Prostate gland (tissue), 2 donors: ENCODE measurements at places on chromosomes 2 and 18. TPM values are rescaled to one million over a fixed set of nuclear protein-coding genes. Genes with fewer than 3 reads are reported as not detected.

- H3K4me3 ChIP-seq = no peak overlapping the region
- H3K4me1 ChIP-seq = no peaks in the 10 kb centered on the region
- no peaks in the 10 kb centered on the region for H3K27me3 ChIP-seq
- DNase-seq = no peak
- H3K36me3 ChIP-seq = no peaks in the 10 kb centered on the region
- H3K27ac ChIP-seq = no peak overlapping the region
Measured at GRCh38 chr18:7242926-7243325, 12.0 kb downstream of the LRRC30 start.

DNA sequence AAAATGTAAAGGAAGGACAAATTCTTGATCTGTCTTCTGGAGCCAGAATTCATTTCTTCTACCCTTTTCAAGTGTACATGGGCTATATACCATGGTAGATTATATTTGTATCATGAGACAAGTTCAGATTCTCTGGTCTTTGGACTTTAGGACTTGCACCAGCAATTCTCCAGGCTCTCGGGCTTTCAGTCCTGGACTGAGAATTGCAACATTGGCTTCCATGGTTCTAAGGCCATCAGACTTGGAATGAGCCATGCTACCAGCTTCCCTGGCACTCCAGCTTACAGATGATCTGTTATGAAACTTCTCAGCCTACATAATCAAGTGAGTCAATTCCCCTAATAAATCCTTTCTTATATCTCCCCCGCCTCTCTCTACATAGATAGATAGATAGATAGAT, 33.3 kb downstream of the SRD5A2 start:
- no peak overlapping the region for H3K27ac ChIP-seq
- no peak for DNase-seq
- no peak overlapping the region for H3K4me3 ChIP-seq
- H3K4me1 ChIP-seq = no peaks in the 10 kb centered on the region
- H3K27me3 ChIP-seq = no peaks in the 10 kb centered on the region
- H3K36me3 ChIP-seq = no peaks in the 10 kb centered on the region

- H3K27ac ChIP-seq = no peak overlapping the region
- H3K36me3 ChIP-seq = no peaks in the 10 kb centered on the region
- no peaks in the 10 kb centered on the region for H3K27me3 ChIP-seq
- H3K4me1 ChIP-seq = no peaks in the 10 kb centered on the region
- no peak for DNase-seq
Measured at GRCh38 chr18:35110554-35111485, 69.6 kb downstream of the MAPRE2 start.

DNA sequence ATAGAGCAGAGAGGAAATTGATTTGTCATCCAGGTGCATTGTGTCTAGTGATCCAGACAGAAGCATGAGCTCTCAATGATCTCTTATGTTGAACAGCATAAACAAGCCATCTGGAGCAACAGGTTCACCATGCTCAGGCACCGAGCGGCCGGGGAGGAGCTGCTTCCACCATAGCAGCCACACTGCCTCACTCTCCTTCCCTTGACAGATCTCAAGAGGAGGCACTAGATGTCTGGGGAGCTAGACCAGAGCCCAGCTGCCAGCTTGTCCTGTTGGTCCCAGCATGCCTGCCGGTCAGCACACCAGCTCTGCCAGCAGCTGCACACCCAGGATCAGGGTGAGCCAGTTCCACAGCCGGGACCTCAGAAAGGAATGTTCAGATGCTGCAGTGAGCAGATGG, 17.5 kb upstream of the LONRF2 start:
- no peaks in the 10 kb centered on the region for H3K36me3 ChIP-seq
- no peak overlapping the region for H3K4me3 ChIP-seq
- no peak for DNase-seq
- no peaks in the 10 kb centered on the region for H3K27me3 ChIP-seq

- no peak for DNase-seq
- H3K27ac ChIP-seq = no peak overlapping the region
- no peaks in the 10 kb centered on the region for H3K36me3 ChIP-seq
- no peaks in the 10 kb centered on the region for H3K27me3 ChIP-seq
- no peaks in the 10 kb centered on the region for H3K4me1 ChIP-seq
Measured at GRCh38 chr2:180048251-180048650, 41.2 kb upstream of the CWC22 start.

The VPS54 gene
- total RNA-seq = 33.5 TPM

GRCh38 chr18:10017043-10017442, 103.2 kb downstream of the VAPA start:
- H3K4me1 ChIP-seq = no peaks in the 10 kb centered on the region
- H3K27me3 ChIP-seq = no peaks in the 10 kb centered on the region
- H3K4me3 ChIP-seq = no peak overlapping the region
- no peaks in the 10 kb centered on the region for H3K36me3 ChIP-seq
- H3K27ac ChIP-seq = no peak overlapping the region

DNA sequence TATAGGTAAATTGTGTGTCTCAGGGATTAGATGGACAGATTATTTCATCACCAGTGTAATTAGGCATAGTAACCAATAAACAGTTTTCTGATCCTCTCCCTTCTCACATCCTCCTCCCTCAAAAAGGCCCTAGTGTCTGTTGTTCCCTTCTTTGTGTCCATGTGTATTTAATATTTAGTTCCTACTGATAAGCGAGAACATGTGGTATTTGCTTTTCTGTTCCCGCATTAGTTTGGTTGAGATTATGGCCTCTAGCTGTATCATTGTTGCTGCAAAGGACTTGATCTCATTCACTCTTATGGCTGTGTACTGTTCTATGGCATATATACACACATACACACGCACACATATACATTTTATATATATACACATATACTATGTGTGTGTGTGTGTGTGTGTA, 866.2 kb downstream of the CCDC85A start:
- H3K27ac ChIP-seq = no peak overlapping the region
- DNase-seq = no peak
- H3K36me3 ChIP-seq = no peaks in the 10 kb centered on the region
- H3K4me1 ChIP-seq = no peaks in the 10 kb centered on the region
- H3K27me3 ChIP-seq = peaks cover 2% of the 10 kb centered on the region

GRCh38 chr2:239192975-239193374, 207.8 kb downstream of the HDAC4 start:
- peaks cover 5% of the 10 kb centered on the region for H3K36me3 ChIP-seq
- H3K27me3 ChIP-seq = no peaks in the 10 kb centered on the region
- H3K4me1 ChIP-seq = no peaks in the 10 kb centered on the region

DNA sequence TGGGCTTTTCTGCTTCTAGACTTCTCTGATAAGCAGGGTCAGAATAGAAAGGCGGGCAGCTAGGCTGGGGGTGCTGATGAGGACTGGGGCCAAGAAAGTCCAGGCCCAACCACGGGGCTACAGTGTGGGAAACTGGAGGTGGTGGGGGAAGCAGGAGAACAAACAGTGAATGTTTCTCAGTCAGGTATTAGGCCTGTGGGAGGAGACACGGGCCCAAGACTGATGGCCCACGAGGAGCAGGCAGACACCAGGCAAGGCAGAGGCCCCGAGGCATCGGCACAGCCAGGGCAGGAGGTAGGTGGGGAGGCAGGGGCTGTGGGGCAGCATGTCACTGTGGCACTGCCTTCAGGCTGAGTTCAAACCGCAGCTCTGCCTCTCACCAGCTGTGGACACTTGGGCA, 40.7 kb downstream of the KCNIP3 start:
- no peak overlapping the region for H3K4me3 ChIP-seq
- no peak for DNase-seq

GRCh38 chr2:85435220-85435958, 16.9 kb downstream of the SH2D6 start:
- H3K27me3 ChIP-seq = no peaks in the 10 kb centered on the region
- no peak overlapping the region for H3K4me3 ChIP-seq
- no peak for DNase-seq

- no peak overlapping the region for H3K4me3 ChIP-seq
- H3K4me1 ChIP-seq = no peaks in the 10 kb centered on the region
- no peak overlapping the region for H3K27ac ChIP-seq
Measured at GRCh38 chr2:33730804-33731203, 131.7 kb upstream of the FAM98A start.

DNA sequence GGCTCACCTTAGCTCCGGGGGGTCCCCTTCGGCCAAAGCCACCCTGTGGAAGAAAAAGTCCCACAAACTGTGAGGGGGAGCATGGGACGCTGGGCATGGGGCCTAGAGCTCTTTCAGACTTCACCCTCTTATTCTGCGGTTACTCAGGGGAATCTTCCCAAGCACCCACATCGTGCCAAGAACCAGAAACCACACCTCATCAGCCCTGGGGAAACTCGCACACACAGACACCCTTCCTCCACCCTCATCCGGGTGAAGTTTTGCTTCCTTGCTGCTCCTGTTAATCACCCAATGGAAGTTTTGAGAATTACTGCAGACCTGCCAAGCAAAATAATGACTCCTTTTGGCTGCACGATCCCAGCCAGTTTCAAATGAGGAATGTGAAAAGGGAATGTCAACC, 59.1 kb downstream of the COL6A3 start:
- no peaks in the 10 kb centered on the region for H3K36me3 ChIP-seq
- H3K4me1 ChIP-seq = no peaks in the 10 kb centered on the region
- H3K4me3 ChIP-seq = no peak overlapping the region
- peak overlapping the region; percentile 13 for H3K27ac ChIP-seq

The UGT1A8 gene
- not detected for total RNA-seq

The MTCL1 gene
- 11.2 TPM for total RNA-seq

The INHBB gene
- total RNA-seq = 35.9 TPM

The SCTR gene
- total RNA-seq = not detected

- no peak for DNase-seq
- no peak overlapping the region for H3K27ac ChIP-seq
- H3K4me1 ChIP-seq = peaks cover 7% of the 10 kb centered on the region
- H3K36me3 ChIP-seq = no peaks in the 10 kb centered on the region
- H3K4me3 ChIP-seq = no peak overlapping the region
Measured at GRCh38 chr2:203997980-203998809, 61.6 kb downstream of the ICOS start.

DNA sequence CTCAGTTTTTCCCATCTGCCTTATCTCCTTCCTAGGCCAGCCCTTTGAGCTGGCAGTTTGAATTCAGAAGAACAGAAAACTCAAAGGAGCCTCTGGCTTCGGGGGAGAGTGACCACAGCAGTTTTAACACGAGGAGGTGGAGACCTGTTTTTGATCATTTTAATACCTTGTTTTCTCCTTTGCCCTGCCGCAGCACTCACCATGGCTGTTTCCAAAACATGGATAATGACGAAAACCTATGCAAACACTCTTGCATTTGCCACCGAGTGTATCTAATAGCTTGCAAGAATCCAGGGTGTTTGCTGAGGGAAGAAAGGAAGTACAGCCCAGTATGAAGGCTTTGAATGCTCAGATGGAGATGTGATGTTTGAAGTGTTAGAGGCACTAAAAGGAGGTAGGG, 167.1 kb downstream of the PRKCE start:
- H3K27me3 ChIP-seq = no peaks in the 10 kb centered on the region
- no peak overlapping the region for H3K4me3 ChIP-seq
- no peak for DNase-seq
- peaks cover 16% of the 10 kb centered on the region for H3K4me1 ChIP-seq
- H3K27ac ChIP-seq = no peak overlapping the region

DNA sequence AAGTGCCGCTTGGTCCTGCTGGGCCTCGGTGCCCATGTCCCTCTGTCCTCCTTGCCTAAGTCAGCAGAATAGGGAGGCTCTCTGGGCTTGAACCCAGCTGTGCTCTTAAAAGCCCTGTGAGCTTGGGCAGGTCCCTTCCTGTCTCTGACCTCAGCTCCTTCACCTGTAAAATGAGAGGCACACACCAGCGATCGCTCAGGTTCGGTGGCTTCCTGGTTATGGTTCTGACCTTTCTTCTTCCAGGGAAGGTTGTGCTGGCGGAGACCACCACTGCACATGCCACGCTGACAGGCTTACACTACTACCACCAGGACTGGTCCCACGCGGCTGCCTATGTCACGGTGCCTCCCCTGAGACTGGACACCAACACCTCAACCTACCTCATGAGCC, 36.1 kb upstream of the MAPRE3 start:
- no peaks in the 10 kb centered on the region for H3K36me3 ChIP-seq
- no peaks in the 10 kb centered on the region for H3K27me3 ChIP-seq
- no peak for DNase-seq
- H3K27ac ChIP-seq = no peak overlapping the region
- H3K4me3 ChIP-seq = no peak overlapping the region
- H3K4me1 ChIP-seq = no peaks in the 10 kb centered on the region

The CXCR1 gene
- 0.28 TPM for total RNA-seq

DNA sequence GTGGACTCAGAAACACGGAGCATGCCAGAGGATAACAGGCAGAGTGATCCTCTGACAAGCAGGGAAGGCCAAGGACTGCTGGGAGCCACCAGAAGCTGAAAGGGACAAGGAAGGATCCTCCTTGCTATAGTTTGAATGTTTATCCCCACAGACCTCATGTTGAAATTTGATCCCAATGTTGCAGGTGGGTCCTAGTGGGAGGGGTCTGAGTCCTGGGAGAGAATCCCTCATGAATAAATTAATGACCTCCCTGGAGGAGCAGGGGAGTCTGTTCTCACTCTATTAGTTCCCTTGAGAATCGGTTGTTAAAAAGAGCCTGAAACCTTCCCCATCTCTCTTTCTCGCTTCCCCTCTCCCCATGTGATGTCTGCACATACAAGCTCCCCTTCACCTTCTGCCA, 124.4 kb downstream of the FBXO15 start:
- no peak for DNase-seq
- H3K4me1 ChIP-seq = no peaks in the 10 kb centered on the region
- H3K27ac ChIP-seq = no peak overlapping the region
- no peaks in the 10 kb centered on the region for H3K27me3 ChIP-seq
- no peaks in the 10 kb centered on the region for H3K36me3 ChIP-seq

DNA sequence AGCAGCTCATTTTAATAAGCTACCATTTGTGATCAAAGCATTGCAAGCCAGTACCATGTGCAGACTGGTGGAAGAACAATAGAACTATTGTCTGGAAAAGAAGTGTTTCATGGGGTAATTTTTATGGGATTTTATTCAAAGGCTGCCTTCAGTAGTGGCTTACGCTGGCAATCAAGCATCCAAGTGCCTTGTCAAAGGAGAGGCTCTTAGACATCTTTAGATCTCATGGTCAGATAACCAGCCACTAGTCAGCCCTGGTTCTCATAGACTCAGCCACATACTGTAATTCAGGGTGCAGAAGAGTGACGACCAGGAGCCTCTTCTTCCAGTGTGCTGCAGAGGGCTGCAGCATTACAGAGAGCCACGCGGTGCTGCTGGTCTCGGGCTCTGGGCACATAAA, 98.5 kb upstream of the NOSTRIN start:
- no peak for DNase-seq
- H3K4me1 ChIP-seq = no peaks in the 10 kb centered on the region
- H3K27ac ChIP-seq = no peak overlapping the region
- H3K4me3 ChIP-seq = no peak overlapping the region
- H3K27me3 ChIP-seq = no peaks in the 10 kb centered on the region

GRCh38 chr2:230267556-230267955, 42.0 kb downstream of the SP140 start:
- H3K4me1 ChIP-seq = no peaks in the 10 kb centered on the region
- no peaks in the 10 kb centered on the region for H3K36me3 ChIP-seq
- no peak overlapping the region for H3K4me3 ChIP-seq
- no peak overlapping the region for H3K27ac ChIP-seq
- DNase-seq = no peak

GRCh38 chr18:79608535-79608934, 71.1 kb upstream of the CTDP1 start:
- H3K27me3 ChIP-seq = no peaks in the 10 kb centered on the region
- H3K27ac ChIP-seq = no peak overlapping the region
- no peaks in the 10 kb centered on the region for H3K4me1 ChIP-seq
- H3K4me3 ChIP-seq = no peak overlapping the region
- DNase-seq = no peak

The C2orf72 gene
- total RNA-seq = 13.0 TPM
